ENCODE measurements at places on chromosomes 12 and 14.
A peak's percentile ranks its signal among the peaks of the same experiment; 100 is the strongest.

GRCh38 chr14:76376878-76377734 lies 1.2 kb downstream of the ESRRB start:
- peak; percentile 31 for DNase-seq

- no peak for DNase-seq
Observed at GRCh38 chr14:92414690-92415445, 91.9 kb downstream of the SLC24A4 start.

DNA sequence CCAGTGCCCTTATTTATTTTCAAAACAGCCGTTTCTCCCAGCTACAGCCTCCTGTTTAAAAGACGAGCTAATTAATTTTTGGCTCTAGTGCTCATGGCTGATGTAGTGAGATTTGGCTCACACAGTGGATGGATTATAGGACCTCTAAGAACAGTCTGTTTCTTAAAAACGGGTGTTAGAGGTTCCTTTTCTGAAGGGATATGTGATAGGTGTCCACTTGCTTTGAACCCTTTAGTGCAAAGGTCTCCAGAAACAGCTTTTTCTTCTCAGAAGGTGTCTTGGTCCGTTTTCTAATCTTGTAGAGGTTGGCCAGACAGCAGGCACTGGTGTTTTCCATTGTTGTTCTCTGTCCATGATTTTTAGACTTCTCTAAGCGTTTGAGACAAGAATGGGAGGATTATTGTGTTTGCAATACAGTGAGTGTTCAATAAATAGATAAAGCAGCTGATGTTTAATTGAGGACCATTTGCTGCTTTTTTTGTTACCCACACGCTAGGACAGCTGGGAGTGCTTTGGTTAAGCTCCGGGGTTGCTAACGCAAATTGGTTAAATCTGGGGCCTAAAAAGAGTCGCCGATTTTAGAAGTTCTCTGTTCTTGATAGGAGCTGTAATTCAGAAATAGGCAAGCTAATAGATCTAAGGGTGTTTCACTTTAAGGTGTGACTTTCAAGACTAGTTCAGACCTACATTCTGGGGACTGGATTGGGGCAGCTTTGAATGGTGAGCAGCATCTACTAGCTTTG lies 1.0 kb downstream of the BORCS5 start:
- DNase-seq = no peak

- DNase-seq = peak; percentile 49
Observed at GRCh38 chr12:131445795-131446194, 265.1 kb upstream of the SFSWAP start.

DNA sequence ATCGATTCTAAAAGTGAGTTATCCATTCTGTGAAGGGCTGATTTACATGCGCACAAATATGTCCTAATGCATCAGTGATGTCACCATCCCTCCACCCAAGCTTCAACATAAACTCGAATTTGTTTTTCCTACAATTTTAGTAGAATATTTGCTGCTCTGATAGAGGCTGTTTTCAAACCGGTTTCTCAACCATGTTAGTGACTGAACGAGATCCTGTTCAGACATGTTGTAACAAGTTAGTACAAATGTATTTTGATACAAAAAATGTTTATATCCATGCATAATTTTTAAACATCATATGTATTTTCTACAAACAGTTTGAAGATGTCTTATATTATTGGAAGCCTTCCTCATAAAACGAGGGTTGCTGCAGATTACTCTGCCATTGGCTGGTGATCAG lies 12.7 kb upstream of the PRB2 start:
- DNase-seq = no peak

DNA sequence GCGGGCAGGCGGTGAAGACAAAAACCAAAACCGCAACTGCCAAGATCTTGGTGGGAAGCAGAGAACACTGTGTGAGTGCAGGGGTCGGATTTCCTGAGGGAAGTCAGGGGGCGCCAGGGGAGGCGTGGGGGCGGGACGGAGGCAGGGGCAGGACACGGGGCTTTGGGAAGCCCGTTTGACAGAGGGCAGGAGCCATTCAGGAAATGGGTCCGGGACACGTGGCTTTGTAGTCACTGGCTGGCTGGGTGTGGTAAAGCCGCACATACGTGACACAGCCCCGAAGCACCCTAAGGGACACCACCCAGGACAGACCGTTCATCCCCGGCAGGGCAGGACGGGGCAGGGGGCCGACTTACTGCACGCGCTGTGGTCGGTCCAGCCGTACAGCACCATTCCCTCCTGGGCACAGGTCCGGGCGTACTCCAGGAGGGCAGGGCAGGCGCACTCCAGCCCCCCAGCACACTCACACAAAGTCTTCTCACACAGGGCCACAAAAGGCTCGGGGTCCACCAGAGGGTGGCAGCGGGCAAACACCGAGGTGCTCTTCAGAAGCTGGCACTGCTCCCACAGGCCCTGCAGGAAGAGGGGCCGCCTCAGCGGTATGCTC lies 49.4 kb downstream of the VWF start:
- no peak for DNase-seq
